ENCODE measurements at places on chromosomes 3 and 15. TPM values are rescaled to one million over a fixed set of nuclear protein-coding genes. Genes with fewer than 3 reads are reported as not detected.

DNA sequence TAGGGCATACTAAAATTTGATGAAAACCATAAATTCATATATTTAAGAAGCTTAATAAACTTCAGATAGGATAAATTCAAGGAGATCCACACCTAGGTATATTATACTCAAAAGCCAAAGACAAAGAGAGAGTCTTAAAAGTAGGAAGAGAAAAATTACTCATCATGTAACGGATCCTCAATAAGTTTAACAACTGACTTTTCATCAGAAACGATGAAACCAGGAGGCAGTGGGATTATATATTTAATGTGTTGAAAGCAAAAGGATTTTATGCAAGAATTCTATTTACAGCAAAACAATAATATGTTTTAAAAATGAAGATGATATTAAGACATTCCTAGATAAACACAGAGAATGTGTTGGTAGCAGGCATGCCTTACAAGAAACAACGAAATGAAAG lies 202.7 kb downstream of the OXSM start:
- no peak for DNase-seq

GRCh38 chr15:46654993-46655392 lies 1020.2 kb downstream of the SQOR start:
- no peak for DNase-seq

- peak; percentile 26 for DNase-seq
Observed at GRCh38 chr3:70982700-70983140, 600.8 kb downstream of the FOXP1 start.

- DNase-seq = no peak
Observed at GRCh38 chr3:102471001-102471400, 36.2 kb downstream of the ZPLD1 start.

DNA sequence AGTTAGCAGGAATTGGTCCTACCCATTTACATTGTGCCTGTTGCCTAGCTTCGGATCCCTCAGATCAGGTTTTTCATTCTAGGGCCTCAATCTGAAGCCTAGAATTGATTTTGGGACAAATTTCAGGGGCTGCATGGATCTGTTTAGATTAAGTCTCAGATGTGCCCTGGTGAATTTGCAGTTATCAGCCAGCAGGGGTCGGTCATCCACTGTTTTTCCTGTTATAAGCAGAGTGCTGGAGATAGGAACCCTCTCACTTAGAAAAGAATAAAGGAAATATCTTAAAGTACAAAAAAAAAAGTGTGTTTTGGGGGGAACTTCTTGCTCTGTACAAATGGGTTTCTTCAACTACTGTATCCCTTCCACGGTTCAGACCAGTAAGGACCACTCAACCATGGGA lies 212.5 kb downstream of the BCHE start:
- no peak for DNase-seq

DNA sequence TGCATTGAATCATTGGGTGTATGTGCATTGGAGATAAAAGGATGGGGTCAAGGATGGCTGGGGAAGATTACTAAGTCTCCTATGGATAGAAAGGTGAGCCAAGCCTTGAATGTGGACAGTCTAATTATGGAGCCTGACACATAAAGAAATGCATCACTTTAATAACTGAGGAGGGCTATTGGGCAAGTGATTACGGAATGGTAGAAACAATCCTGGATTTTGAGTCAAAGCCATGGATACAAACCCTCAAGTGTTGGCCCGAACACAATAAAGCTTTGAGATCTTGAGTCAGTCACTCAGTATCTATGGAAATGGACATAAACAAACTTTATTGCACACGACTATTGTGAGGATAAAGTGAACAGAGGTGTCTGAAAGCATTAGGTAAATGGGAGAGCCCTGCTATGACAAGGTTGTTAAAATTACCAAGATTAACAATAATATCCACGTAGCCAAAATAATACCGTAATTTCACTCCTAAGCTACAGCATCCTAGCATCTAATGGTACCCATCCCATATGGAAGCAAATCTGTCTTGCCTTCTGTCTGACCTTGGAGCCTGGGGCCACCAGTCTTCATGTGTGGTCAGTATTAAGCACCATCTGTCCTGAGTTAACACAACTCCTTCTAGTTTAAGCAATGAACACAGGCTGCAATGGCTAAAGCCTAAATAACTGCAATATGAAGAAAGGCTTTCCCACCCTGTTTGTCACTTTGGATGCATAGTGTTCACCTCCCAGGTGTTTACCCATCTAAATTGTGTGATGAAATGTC lies 136.9 kb upstream of the PRICKLE2 start:
- no peak for DNase-seq

- no peak for DNase-seq
Observed at GRCh38 chr3:33403756-33404155, 36.4 kb downstream of the UBP1 start.

DNA sequence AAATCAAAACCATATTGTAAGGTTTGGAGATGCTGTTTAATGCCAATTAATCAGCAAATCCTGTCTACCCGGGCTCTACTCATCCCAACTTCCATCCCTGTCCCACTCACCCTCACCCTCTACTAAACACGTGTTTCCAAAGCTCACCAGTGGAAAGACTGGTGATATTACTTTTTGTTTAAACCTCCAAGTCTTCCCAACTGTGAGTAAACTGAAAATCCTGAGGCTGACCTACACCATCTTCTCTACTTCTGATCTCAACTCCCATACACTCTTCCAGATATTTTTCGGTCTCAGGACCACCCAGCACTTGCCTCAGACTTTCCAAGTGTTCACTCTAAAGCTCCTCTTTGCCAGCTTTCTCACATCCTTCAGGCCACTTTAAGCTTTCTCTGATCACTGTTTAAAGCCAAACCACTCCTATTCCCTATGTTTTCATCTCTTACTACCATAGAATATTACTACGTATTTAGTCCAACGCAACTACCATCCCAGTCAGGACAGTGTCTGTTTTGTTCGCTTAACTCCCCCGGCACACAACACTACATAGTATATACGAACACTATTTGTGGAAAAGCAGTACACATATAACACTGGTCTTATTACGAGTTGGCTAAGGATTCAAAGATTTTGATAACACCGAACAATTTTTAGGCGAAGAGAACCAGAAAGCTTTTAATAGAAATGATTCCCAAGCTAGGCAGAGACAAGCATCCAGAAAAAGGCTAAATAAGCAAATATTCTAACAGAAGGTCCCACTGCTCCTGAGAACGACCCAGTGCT lies 684 bp downstream of the RPL4 start:
- DNase-seq = no peak

DNA sequence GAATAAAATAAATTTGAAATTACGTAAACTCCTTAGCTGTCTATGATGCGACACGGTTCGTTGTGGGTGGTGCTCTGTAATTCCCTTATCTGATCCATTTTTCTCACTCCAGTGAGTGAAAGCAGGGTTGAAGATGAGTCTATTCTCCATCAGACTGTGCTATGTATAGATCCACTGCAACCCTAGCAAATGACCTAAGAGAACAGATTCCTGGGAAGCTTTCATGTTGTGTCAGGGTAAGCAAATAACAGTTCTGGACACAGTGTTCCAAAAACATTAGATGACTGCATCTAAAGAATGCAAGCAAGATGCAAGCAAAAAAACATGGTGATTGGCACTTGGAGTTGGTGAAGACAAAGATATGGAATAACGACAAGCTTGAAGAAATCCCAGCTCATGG lies 239.3 kb downstream of the SLC9A9 start:
- DNase-seq = no peak

DNA sequence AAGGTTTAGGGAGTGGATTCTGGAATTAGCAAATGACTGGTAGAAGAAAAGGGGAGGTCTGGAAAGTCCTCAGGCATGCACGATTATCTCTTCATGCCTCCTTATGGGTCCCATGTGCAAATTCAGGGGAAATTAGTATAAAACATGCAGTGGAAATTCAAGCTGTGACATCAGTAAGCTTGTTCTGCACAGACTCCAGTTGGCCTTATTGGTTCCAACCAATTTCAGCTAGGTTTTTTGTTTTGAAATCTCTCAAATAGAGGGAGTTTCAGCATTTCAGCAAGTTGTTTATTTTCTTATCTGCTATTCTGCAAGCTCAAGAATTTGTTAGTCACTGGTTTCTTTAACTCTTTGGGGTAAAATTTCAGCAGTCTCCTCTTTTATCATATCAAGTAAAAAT lies 774 bp upstream of the TMCO5A start:
- DNase-seq = no peak

GRCh38 chr3:56880720-56881575 lies 79.2 kb upstream of the ARHGEF3 start:
- no peak for DNase-seq

DNA sequence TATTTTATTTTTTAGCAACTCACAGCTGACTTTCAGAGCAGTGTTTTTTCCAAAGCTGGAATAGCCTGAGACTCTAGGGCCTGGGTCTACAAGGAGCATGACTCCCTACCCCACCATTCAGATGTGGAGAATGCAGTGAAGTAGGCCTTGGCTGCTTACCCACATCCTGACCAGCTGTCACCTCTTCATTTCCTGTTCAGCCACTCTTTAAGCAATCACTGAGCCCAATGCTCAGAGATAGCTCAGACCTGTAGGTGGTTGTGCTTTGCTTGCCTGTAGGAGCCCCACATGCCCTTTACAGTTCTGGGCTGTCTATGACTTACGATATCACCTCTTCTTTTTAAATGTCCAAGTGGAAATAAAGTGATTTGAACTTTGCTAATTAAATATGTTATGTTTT lies 148.1 kb downstream of the NEK11 start:
- DNase-seq = no peak

DNA sequence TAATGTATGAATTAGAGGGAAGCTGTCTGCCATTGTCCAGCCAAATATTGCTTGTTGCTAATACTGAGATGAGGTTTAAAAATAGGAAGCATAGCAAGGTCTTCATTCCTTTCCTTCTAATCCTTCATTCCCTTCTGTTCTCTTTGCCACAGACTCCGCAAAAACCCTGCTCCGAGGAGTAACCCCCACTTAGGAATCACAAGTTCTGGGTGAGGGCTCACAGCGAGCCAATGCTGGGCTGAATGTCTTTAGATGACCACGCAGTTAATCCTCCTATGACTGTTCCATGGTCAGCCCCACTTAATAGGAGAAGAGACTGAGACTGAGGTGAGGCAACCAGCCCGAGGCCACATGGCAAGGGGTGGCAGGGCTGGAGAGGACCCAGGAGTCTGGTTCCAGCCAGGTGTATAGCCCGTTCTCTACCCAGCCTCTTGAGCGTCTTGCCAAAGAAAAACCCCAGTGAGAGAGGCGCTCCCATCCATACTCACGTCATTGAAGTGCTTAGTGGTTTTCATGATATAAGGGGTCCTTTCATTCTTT lies 44.9 kb upstream of the CTSH start:
- DNase-seq = no peak

DNA sequence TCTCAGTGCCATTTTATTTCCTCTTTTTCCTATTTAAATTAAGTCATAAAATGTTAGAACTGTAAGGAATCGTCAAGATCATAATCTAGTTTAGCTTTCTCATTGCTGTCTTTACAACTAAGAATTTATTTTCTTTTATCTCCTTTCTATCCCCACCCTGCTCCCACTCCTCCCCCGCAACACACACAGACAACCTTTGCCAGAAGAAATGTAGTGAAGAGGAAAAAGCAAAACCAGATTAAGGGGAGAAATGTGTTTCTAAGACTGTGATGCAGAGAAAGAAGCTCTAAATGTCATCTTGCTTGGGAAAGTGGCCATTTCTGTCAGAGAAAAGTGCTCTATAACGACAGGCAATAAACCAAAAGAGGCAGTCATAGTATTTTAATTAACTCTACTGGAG lies 78.3 kb upstream of the MLF1 start:
- no peak for DNase-seq

DNA sequence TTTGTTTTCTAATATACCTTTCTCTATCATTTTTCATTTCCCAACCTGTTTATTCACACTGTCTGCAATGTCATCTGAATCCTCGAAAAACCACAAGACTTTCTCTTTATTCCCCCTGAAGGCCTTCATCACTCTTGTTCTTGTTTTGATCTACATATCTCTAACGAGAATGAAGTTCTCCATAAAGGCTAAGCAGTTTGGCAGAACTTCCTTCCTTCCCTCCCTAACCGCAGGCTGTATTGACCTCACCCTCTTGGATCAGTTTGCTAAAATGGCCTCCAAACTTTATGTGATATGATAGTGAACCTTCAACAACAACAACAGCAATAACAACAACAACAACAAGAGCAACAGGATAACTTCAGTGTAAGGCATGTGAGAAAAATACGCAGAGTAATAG lies 392.8 kb downstream of the TIGIT start:
- no peak for DNase-seq

DNA sequence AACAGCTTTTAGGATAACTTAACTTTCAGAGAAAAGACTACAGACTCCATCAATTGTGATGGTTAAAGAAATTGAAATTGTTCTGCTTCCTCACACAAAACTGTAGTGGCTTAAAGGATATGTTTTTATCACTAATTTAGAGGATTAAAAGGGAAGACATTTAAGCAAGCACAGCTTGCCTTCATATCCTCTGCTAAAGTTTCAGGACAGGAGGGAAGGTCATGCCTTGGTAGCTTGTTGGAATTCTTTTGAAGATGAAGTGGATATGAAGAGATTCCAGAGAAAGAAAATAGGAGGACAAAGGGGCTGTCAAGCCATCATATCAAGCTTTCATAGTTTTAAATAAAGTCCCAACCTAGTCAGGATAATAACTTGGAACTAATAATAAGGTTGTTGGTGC lies 33.1 kb downstream of the CCDC80 start:
- no peak for DNase-seq

- DNase-seq = no peak
Observed at GRCh38 chr15:75314552-75315290, 21.1 kb upstream of the COMMD4 start.

DNA sequence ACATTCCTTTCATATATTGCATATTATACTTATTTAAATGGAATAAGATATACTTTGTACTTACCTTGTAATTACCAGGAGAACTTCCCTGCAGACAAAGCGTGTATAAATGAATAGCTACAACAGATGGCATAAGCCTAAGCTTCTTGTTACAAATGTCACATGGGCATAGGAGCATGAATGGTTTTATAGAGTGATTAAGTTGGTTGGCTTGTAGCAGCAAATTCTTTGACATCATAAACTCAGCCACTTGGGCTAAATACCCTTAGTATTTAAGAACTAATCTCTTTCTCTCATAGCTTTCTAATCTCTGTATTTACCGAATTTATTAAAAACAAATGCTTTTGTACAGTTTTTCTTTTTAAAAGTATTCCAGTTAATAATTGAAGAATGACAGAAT lies at the start of gene UBAP1L:
Gene UBAP1L, minus strand, starts transcription at position 115 of the 400 bp plus-strand sequence. CDS start 8,985 bp downstream, outside the sequence.
- no peak for DNase-seq

DNA sequence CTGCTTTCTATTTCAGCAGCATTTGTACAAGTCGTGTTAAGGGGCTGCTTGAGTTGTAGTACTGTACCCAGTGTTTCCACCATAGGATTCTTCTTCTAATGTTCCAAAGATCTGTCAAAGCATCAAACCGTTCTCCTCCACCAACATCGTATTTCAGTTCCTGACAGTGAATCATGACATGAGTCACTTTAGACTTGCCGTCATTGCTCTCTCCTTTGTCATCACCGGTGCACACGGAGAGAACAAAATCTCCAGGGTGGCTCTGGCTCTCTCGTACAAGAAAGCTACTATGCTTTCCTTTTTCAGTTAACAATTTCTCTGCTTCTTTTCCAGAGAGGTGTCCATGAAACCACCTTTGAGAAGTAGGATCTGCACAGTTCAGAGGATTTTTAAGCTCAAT lies 270.9 kb upstream of the CCDC54 start:
- DNase-seq = no peak

The UPK1B gene
- not detected for total RNA-seq

The C3orf70 gene
- 10.8 TPM for total RNA-seq

The TLR9 gene
- not detected for total RNA-seq

The LDHAL6B gene
- not detected for total RNA-seq

The AMIGO3 gene
- total RNA-seq = 2.1 TPM

The STX19 gene
- not detected for total RNA-seq

Data from tibial nerve (tissue), 4 donors.